Bronchial epithelial cell (primary cell): ENCODE measurements at places on chromosomes 13 and 19.

- DNase-seq, result no peak
These were observed 32.9 kb downstream of the SERTM1 start for GRCh38 chr13:36706755-36707154.

GRCh38 chr19:11382898-11383705, 1.0 kb downstream of the EPOR start:
- no peak for DNase-seq

GRCh38 chr13:36030670-36031331, 100.4 kb downstream of the DCLK1 start:
- peak; percentile 95 for DNase-seq

DNA sequence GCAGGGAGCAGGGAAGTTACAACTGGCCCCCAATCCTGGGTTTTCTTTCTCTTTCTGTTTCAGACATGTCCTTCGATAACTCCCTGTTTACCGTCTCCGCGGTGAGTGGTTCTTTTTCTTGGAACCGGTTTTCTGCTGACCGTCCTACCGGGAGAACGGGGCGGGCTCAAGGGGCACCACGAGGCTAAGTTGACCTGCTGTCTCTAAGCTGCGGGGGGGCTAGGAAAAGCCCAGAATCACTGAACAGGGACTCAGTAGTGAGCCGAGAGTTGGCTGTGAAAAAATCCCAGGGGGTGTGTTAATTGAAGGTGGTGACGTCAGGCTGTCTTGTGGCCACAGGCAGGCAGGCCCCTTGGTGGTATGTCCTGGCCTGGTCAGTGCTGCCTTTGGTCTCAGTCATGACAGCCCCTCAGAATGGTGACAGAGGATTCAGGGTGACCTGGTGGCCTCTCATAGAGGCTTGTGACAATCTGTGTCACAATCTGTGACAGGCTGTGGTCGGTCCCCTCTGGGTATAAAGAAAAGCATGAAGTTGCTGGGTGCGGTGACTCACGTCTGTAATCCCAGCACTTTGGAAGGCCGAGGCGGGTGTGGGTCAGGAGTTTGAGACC, 8.1 kb upstream of the CARM1 start:
- peak; percentile 61 for DNase-seq

DNA sequence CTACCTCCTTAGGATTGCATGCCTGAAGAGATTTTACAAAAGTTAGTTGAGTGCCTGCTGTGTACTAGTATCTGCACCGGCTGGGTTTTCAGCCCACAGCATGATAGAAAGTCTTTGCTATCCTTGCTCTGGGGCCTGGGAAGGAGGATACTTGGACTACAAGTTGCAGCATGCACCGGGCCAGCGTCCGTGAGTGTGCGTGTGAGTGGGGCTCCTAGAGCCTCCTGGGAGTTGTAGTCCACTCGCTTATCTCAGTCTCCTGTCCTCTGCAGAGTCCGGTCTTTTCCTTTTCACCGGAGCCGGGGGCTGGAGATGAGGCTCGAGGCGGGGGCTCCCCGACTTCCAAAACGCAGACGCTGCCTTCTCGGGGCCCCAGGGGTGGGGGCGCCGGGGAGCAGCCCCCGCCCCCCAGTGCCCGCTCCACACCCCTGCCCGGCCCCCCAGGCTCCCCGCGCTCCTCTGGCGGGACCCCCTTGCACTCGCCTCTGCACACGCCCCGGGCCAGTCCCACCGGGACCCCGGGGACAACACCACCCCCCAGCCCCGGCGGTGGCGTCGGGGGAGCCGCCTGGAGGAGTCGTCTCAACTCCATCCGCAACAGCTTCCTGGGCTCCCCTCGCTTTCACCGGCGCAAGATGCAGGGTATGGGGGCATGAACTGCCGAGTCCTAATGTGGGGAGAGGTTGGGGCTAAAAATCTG, 20.6 kb downstream of the BRSK1 start:
- peak; percentile 54 for DNase-seq

DNA sequence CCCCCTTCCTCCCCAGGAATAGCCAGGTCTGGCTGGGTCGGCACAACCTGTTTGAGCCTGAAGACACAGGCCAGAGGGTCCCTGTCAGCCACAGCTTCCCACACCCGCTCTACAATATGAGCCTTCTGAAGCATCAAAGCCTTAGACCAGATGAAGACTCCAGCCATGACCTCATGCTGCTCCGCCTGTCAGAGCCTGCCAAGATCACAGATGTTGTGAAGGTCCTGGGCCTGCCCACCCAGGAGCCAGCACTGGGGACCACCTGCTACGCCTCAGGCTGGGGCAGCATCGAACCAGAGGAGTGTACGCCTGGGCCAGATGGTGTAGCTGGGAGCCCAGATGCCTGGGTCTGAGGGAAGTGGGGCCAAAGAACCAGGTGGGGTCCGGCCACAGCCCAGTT, 3.2 kb downstream of the KLK2 start:
- no peak for DNase-seq

DNA sequence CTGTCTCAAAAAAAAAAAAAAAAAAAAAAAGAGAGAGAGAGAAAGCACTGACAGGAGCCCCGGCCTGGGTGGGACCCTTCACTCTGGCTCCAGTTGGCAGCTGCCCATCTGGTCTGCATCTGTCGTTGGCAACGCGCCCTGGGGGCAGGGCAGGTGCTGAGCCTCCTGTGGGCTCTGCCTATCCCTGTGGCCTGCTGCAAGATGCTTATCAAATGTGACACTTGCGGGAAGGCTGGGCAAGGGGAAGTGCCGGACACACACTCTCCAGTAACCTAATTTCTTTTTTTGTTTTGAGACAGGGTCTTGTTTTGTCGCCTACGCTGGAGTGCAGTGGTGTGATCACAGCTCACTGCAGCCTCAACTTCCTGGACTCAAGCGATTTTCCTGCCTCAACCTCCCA, 10.7 kb upstream of the KPTN start:
- no peak for DNase-seq

GRCh38 chr13:34430294-34430693, 511.8 kb upstream of the NBEA start:
- DNase-seq, result no peak
